Activated CD8-positive, alpha-beta memory T cell treated with anti-CD3 and anti-CD28 coated beads, Interleukin-2, amount 10 ng/mL, durations not matched to agents 7 days and 5 days (primary cell): ENCODE measurements at places on chromosomes 4 and X. TPM values are rescaled to one million over a fixed set of nuclear protein-coding genes. Genes with fewer than 3 reads are reported as not detected.
A peak's percentile ranks its signal among the peaks of the same experiment; 100 is the strongest.

- DNase-seq, result no peak
These were observed 478.4 kb upstream of the IGFBP7 start for GRCh38 chr4:57588557-57588956.

- DNase-seq, result no peak
These were observed 289.7 kb downstream of the STK32B start for GRCh38 chr4:5340991-5341451.

GRCh38 chr4:156933633-156934258 is 37.9 kb downstream of the PDGFC start:
- DNase-seq, result no peak

DNA sequence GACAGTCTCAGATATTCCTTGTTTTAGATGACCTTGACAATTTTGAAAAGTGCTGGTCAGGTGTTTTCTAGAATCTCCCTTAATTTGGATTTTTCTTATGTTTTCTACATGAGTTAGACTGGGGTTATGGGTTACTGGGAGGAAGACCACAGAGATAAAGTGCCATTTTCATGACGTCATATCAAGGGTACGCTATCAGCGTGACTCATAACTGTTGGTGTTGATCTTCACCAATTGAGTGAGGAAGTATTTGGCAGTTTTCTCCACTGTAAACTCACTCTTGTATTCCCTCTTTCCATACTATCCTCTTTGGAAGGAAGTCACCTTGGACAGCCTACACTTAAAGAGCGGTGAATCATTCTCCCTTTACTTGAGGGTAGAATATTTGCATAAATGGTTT is 56.9 kb downstream of the MAGEC1 start:
- no peak for DNase-seq

- DNase-seq, result no peak
These were observed 40.4 kb downstream of the EFHC2 start for GRCh38 chrX:44303119-44303518.

DNA sequence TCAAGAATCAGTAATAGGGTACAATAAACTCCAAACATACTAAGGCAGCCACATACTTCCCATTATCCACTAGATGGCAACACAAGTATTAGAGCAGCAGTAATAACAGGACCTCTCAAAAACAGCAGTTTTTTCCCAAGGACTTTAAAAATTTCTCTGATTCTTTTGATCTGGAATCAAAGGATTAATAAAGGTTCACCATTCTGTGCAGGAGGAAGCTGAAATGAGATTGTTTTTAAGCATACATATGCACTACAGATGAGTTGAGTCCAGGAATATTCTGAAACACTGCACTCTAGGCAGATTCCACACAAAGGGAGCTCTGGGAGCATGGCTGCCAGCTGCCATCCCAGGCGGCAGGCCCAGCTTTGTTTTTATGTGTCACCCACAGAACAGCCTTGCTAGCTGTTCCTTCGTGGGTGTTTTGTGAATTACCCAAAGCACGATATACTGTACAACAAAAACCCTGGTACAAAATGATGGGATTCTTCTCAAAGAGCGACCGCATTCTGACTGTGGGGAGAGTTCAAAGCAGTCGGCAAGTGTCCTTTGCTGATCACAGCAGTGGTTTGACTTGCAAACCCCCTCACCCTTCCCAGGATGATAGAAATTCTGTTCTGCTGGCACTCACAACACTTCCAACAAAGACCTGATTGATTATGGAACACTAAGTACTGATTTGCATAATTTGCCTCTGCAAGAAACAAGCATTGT is 61.0 kb downstream of the STX18 start:
- DNase-seq, result no peak

DNA sequence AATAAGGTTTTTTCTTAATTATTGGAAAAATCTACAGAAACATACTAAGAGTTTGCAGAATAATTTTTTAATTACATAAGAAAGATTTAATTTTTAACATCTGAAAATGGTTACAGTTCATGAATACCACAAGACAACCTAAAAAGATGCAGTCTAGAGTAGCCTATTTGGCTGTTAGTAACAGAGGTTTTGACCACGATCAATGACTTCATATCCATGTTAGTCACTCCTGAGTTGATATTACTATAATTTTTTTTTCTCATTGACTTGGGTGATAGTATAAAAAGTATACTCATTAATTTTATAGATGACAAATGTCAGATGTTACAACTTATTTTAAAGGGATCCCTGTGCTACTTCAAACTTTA is 272.5 kb downstream of the DCTD start:
- no peak for DNase-seq

- no peak for DNase-seq
These were observed 90.6 kb upstream of the MAB21L2 start for GRCh38 chr4:150491132-150492049.

GRCh38 chr4:120659616-120660170 is 262.8 kb downstream of the PRDM5 start:
- DNase-seq, result no peak

DNA sequence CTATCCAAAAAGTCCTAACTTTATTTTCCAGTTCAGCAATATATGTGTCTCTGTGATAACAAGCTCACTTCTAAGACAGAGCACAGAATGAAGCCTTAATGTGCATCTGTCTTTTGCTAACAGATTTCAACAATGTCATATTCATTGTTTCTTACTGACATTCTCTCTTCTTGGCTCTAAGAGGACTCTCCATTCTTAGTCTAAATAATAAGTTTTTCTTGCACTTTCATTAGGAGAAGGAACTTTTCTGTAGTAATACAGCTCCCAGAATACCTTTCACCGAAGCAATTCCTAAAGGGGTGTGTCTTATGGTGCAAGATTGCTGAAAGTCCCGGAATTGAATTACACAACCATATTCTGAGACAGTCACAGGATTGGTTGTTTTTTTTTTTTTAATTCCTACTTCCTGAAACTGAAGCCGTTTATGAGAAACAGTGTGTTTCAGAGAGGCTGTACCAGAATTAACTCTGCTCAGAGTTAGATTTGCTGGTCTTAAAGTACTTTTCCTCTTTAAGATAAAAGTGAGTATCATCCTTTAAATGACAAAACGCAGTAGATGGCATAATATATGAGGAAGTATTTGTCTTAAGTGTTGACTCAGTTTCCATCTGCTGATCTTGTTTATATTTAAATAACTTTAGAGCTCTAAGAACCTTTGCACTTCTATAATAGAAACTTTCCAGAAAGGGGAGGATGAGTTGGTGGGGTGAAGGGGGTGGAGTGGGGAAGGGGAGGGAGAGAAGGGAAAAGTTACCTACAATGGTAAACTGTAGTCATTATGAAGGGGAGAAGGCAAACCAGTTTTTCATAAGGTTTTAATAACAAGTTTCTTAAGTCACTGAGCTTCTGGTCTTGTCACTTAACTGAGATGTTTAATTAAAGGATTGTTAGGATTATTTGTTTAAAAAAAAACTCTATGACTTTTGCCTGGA is at the start of gene ALPK1:
Gene ALPK1 (plus strand): TSS at position 421 of the 932 bp plus-strand sequence.
- no peak for DNase-seq

- DNase-seq, result no peak
These were observed 315.1 kb upstream of the ADGRL3 start for GRCh38 chr4:60885011-60885410.

- DNase-seq, result no peak
These were observed 405.0 kb upstream of the MAGEB18 start for GRCh38 chrX:25733148-25733547.

GRCh38 chr4:100641336-100641735 is 123.5 kb upstream of the EMCN start:
- no peak for DNase-seq

DNA sequence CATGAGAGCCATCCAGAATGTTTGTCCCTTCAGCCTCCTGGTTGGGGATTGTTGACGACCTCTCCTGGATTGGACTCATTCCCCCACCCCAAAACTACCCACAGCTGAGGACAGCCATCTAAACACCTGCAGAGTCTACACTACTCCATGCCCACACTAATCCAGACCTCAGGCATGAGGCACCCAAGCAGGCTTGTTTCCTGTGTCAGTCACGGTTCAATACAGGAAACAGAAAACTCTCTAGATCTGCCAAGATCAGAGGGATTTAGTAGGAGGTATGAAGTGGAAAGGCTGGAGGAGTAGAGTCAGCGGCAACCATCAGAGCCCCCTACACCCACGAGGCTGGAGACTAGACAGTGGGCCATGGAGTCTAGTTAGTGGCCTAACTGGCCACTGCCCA is 37.7 kb downstream of the HAND2 start:
- DNase-seq, result no peak

- no peak for DNase-seq
These were observed 3.2 kb upstream of the AREG start for GRCh38 chr4:74441744-74442143.

GRCh38 chr4:67922697-67923096 is 38.9 kb upstream of the TMPRSS11D start:
- DNase-seq, result no peak

DNA sequence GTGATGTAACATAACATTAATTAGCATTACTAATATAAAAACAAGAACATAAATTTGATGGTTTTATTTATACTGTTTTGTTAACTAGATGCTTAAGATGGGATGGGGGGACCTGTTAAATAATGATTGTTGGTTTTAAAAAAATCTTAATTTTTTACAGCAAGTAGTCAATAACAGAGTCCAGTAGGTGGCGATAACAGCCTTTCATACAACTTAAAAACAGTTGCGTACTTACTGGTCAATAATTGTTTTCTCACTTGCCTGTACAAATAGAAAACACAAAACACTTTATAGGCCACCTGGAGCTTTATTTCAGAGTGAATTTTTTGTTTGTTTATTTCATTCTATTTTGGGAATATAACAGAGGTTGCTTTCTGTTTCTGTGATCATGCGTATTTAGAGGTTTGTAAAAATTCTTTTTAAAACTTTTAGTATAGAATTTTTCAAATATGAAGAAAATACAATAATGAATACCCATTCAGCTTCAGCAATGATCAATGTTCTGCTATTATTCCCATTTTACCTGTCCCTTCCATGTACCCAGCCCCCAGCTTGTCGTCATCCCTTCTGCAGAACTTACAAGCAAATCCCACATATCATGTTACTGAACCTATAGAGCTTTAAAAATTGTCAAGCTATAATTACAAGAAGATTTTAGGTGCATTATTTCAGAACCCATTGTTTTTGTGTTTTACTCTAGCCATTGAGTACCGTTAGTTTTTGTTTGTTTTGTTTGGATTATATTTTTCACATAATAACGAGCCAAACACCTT is 97.1 kb downstream of the MRPL1 start:
- no peak for DNase-seq

DNA sequence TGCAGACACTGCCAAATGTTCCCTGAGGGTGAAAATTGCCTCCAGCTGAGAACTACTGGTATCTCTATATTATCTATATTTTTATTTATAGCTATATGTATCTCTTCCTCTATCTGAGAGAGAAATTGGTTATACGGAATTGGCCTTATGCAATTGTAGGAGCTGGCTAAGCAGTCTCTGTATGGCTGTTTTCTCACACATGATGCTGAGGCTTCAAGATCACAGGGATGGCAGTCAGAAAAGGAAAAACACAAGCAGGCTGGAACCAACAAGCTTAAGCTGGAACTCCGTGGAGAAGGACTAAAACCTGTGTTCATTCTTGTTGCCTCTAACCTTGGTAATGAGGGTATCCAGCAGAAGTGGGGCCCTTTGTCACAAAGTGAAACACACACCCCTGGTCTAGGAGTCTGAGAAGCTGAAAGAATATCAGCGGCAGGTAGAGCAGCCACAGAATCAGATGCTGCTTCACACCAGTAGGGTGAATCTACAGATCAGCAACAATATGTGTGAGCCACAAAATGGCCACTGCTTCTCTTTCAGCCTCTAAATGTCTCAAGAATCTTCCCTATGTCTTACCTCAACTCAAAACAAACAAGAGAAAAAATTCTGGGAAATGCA is 166.5 kb upstream of the PPP1R2C start:
- DNase-seq, result peak; percentile 58

- DNase-seq, result no peak
These were observed 60.1 kb downstream of the APBB2 start for GRCh38 chr4:41154010-41154813.

IL21 gene
- 0.09 TPM for total RNA-seq

FATE1 gene
- not detected for total RNA-seq

ABCG2 gene
- 4.4 TPM for total RNA-seq

NUP62CL gene
- total RNA-seq, result 3.0 TPM

PALLD gene
- 3.7 TPM for total RNA-seq

SLC25A4 gene
- total RNA-seq, result 6.4 TPM

ZNF41 gene
- 10.4 TPM for total RNA-seq

C4orf51 gene
- not detected for total RNA-seq

CPZ gene
- total RNA-seq, result not detected

ADH7 gene
- total RNA-seq, result not detected

DRP2 gene
- total RNA-seq, result 0.94 TPM

PAGE2B gene
- total RNA-seq, result 2.0 TPM
